ENCODE measurements at places on chromosomes 16 and 17.

- no peak for DNase-seq
Observed at GRCh38 chr16:3027983-3028715, 4.3 kb downstream of the THOC6 start.

- DNase-seq: no peak
Observed at GRCh38 chr17:15342460-15342859, 1.1 kb upstream of the TEKT3 start.

GRCh38 chr17:48477221-48477620 is 47.2 kb upstream of the SKAP1 start:
- DNase-seq: no peak

DNA sequence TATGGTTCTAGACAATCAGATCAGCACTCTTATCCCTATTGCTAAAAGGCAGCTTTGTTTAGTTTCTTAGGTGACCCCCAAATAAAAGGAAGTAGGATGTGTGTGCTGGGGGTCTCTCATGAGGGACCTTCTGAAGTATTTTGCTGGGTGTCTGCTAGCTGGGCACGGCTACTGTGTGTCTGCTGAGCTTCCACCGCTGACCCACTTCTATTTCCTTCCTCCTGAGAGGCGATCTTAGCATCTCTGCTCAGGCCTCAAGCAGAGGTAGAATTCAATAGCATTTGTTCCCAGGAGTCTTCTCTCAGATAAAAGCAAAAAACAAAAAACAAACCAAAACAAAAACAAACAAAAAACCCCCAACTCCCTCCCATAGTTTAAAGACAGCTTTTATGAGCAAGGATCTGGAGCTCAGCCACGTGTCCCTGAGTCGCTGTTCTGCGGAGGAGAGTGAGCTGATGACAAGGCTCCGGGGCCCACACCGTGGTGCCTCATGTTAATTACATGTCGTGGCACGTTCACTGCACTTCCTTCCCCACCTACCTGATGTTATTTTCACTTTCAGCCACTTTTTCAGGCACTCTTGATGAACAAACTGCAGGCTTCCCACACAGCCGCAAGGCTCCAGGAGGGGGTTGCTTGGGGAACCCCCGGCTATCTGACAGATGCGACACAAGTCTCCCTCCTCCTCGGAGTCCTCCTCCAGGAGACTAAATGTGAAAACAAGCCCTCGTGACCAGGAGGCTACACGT is 83.5 kb downstream of the MARCHF10 start:
- no peak for DNase-seq

DNA sequence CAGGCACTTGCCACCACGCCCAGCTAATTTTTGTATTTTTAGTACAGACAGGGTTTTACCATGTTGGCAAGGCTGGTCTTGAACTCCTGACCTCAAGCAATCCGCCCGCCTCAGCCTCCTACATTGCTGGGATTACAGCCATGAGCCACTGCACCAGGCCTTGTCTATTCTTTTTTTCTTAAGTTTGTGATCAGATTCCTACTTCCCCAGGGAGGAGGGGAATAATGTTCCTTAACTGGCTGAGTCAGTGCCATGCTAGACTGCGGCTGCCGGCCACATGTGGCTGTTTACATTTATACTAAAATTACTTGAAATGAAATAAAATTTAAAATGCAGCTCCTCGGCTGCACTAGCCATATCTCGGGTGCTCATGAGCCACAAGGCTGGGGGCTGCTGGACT is 27.8 kb upstream of the USP36 start:
- no peak for DNase-seq

GRCh38 chr16:85413691-85414663 is 199.1 kb upstream of the GSE1 start:
- DNase-seq: no peak

GRCh38 chr16:54742436-54742835 is 188.2 kb upstream of the IRX5 start:
- DNase-seq: no peak

GRCh38 chr16:50123417-50123816 is 29.7 kb upstream of the TENT4B start:
- DNase-seq: no peak

GRCh38 chr17:32636598-32637218 is 149.9 kb downstream of the CDK5R1 start:
- no peak for DNase-seq

DNA sequence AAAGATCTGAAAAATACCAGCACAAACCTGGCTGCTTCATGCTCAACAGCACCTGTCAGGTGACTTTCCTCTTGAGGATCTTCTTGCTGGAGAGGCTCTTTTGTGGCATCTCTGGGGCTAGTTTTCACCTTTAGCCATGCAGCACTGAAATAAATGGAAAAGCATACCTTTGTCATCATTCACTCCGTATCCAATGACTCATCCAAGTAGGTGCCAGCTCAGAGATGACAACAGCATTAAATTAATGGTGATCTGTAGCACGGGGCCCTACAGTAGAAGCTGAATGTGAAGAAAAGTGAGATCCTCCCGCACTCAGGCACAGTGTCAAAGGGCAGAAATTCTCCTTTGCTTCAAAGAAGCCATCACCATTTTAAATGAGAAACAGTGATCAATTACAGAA is 32.2 kb downstream of the KIAA0753 start:
- DNase-seq: no peak

DNA sequence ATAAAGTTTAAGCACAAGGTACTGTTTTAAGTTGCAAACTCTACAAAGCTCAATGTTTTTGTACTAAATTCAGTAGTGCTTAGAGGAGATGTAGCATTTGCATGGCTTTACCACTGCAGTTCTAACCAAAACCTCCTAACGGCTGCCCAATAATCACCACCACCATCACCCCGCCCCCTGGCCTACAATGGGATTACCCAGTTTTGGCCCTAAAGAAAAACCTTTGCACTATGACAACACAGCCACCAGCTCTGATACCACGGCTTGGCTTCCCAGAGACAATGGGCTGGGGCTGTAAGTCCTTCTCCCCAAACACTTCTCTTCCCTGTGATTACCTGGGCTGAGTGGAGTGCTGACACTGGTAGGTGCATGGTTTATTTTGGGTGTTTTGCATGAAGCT is 58.4 kb upstream of the MTMR4 start:
- DNase-seq: no peak

- DNase-seq: no peak
Observed at GRCh38 chr17:15379659-15380058, 38.3 kb upstream of the TEKT3 start.

DNA sequence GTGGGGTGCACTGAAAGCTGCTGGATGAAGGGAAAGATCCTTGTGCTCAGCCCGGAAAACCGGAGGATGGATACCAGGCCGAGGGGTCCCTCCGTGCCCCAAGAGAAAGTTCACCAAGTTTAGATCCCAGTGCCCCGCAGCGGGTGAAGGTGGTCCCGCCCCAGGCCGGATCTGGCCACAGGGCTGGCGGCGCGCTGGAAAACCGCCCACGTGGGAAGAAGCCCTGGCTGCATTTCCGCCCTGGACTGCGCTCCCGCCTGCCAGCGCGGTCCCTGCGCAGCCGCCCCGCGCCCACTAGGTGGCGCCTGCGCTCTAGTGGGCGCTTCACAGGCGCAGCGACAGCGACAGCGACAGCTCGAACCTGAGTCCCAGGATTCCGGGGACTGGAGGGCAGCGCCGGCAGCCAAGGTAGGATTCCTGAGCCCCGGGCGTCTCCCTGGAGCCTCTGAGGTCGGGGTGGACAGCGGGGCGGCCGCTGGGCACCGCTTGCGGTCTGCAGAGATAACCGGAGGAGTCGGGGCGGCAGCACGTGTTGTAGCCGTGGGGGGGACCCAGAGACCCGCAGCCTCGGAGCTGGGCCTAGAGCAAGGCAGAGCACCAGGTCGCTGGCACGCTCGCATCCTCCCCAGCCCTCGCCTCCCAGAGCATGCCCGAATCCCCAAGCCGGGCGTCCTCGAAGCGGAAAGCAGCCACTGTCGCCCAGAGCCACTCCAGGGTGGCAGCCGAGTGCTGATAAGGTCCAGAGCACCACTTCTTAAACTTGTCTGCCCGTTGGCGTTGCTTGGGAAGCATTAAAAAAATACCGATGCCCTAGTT is at the start of gene CHD9:
CHD9 (plus strand) TSS at position 322 of the 816 bp plus-strand sequence. CDS start 101,099 bp downstream, outside the sequence.
- DNase-seq: no peak

DNA sequence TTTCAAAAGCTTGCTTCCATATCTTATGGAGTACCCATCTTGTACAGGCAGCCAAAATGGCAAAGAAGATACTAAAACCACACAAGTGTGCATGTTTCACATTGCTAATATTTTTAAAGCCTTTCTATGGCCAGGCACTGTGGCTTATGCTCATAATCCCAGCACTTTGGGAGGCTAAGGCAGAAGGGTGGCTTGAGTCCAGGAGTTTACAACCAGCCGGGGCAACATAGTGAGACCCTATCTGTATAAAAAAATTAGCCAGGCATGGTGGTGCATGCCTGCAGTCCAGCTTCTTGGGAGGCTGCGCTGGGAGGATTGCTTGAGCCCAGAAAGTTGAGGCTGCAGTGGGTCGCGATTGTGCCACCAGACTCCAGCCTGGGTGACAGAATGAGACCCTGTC is 71.3 kb downstream of the YPEL2 start:
- no peak for DNase-seq

- DNase-seq: no peak
Observed at GRCh38 chr17:60857556-60858080, 180.0 kb downstream of the BCAS3 start.

DNA sequence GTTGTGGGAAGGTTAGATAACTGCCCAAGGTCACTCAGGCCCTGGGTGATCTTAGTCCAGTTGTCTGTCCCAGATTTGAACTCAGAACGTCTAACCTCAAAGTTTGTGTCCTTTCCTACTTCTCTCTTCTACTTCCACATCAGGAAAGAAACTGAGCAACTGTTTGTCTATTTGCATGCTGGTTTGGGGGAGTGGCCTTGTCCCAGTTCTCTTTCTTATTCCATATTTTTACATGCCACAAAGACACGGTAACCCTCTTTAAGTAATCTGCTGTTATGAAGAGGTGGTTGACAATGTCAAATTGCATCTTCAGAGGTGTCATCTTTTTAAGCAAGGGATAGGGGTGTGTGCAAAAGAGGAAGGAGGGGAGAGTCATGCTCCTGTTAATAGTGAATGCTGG is 432.5 kb downstream of the HS3ST3B1 start:
- no peak for DNase-seq

- DNase-seq: no peak
Observed at GRCh38 chr17:27354051-27354490, 60.2 kb downstream of the WSB1 start.

- DNase-seq: no peak
Observed at GRCh38 chr17:72717676-72718075, 374.8 kb downstream of the SLC39A11 start.

Measured in cortex of kidney (tissue), 1 donor.